ENCODE measurements at places on chromosomes 16 and 17.

GRCh38 chr17:28470266-28470913, 3.1 kb upstream of the SLC13A2 start:
- no peak for DNase-seq

- DNase-seq, result no peak
Observed at GRCh38 chr16:23843143-23843542, 7.4 kb downstream of the PRKCB start.

DNA sequence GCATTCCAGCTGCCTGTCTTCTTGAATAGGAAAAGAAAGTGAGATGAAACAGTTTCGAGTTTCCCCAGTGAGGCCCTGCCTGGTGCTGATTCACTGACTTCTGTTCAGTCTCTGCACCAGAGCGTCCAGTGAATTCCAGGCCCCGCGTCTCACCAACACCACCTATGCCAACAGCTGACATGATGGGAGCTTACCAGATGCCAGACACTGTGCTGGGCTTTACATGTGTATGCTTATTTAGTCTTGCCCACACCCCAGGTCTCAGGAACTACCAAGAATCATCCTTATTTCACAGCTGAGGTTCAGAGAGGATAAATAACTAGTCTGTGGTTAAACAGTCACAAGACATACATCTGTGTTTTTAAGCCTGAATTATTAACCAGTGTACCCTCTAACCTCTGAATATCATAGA, 29.1 kb upstream of the IRX6 start:
- no peak for DNase-seq

- DNase-seq, result no peak
Observed at GRCh38 chr17:75514919-75515495, 330 bp downstream of the CASKIN2 start.

- no peak for DNase-seq
Observed at GRCh38 chr17:31307640-31308039, 6.2 kb downstream of the EVI2B start.

DNA sequence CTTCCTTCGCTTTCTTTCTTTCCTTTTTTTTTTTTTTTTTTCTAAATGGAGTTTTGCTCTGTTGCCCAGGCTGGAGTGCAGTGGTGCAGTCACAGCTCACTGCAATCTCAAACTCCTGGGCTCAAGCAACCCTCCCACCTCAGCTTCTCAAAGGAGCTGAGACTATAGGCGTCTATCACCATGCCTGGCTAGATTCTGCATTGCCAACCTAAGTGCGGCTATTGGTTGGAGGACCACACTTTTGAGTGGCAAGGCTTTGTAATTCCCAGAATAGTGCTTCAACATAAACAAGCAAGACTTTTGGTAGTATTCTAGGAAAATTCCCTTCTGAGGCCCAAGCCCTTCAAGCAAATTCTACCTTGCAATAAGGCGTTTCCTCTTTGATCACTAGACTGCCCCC, 107.8 kb downstream of the YPEL2 start:
- DNase-seq, result no peak

Data from ecto neural progenitor cell (in vitro differentiated cells).